ENCODE measurements at places on chromosomes 11 and 22.

- ATAC-seq: no peak
Observed at GRCh38 chr11:34439610-34440198, 970 bp downstream of the CAT start.

GRCh38 chr11:12624595-12624994, 49.6 kb upstream of the TEAD1 start:
- no peak for ATAC-seq

GRCh38 chr11:16148301-16148931, 207.9 kb downstream of the SOX6 start:
- ATAC-seq: no peak

- no peak for ATAC-seq
Observed at GRCh38 chr22:21951062-21951461, 1.6 kb downstream of the PPM1F start.

GRCh38 chr11:58285483-58286040, 17.5 kb upstream of the OR10W1 start:
- ATAC-seq: no peak

DNA sequence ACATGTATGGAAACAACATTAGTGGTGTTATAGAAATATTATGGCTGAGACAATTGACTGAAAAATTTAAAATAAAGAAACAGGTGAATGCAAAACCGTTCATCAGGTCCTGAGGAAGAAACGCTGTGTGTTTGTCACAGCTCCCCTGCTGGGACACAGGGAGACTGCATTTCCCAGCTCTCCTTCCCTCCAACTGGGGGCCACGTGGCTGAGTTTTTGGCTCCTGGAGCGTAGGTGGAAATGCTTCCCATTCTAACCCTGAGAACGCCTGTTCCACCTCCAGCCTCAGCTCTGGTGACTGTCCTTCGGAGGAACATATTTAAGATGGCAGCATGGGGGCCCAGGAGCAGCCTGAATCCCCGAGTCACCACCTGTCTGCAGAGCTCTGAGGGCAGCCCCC, 398.6 kb downstream of the BRD1 start:
- no peak for ATAC-seq
